ENCODE measurements at places on chromosomes 12 and 14. TPM values are rescaled to one million over a fixed set of nuclear protein-coding genes. Genes with fewer than 3 reads are reported as not detected.

The KRT2 gene
- not detected for total RNA-seq

The TPH2 gene
- total RNA-seq = not detected

DNA sequence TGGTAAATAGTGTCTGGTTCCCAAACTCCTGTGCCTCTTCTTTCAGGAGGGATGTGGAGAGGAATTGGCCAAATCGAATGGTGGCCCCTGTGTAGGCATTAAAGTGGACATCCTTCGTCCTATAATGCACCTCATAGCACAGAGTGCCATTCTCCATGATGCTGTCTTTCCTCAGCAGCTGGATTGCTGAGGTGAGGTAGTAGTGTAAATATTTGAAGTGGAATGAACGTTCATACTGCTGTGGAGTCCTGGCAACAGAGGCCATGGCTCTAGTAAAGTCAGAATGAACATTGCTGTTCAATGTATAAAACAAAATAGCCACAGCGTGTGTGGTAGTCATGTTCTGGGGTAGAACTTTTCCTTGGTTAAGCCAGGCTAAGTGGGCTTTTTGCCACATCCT, 2.7 kb downstream of the ART4 start:
- DNase-seq = no peak

GRCh38 chr14:32682214-32682613, 256.5 kb upstream of the NPAS3 start:
- DNase-seq = no peak

The TAS2R13 gene
- total RNA-seq = 0.90 TPM

- DNase-seq = peak; percentile 76
Measured at GRCh38 chr12:49049566-49050224, 10.9 kb downstream of the KMT2D start.

The NEMP1 gene
- total RNA-seq = 14.7 TPM

The GSG1 gene
- total RNA-seq = 2.5 TPM

The TMEM233 gene
- not detected for total RNA-seq

DNA sequence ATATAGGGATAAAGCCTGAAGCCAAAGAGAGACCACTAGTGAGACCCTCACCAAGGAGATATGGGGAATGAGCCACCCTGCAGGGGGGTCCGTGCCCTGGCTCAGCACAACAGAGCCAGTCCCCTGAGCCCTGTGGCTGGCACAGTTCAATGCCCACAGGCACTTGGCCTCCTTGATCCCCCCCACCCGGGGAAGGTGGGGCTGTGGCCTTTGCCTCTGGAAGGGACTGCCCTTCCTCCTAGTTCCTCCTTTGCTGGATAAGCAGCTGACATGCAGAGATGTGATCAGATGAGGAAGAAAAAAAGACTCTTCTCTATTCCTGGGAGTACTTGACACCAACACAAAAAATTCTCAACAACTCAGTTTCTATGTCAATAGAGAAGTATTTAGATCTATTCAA, 19.9 kb downstream of the TTC7B start:
- DNase-seq = no peak

DNA sequence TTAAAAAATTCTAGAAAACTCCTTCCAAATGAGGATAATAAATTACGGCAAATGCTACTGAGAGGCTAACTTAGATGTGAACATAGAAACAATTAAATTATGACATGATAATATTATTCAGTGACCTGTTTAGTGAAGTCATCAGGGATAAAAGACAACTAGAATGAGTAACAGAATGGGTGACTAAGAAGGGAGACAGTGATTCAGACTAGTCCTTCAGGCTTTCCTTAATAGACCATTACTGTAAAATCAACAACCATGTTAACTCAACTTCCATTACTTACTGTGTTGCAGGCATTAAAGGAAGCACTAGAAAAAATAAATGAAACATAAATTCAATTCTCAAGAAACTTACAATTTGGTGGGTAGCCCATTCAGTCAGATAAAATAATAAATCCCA, 543.9 kb upstream of the LRFN5 start:
- peak; percentile 0 for DNase-seq

The IFNG-AS1 gene
- not detected for total RNA-seq

DNA sequence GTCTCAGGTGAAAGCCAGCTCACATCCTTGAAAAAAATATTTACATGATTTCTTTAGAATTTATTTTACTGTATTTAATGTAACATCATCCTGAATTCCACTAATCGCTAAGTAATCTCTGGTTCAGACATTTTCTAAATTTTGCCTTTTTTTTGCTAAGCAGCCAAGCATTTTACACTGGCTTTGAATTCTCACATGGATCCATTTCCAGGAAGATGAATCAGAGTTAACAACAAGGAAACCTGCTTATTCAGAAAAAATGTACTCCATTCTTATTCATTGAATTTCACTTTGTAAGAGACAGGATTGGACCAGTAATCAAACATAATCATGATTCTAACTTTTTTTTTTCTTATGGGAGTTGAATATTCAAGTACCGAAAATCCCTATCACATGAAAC, 1785.1 kb upstream of the FLRT2 start:
- peak; percentile 55 for DNase-seq

DNA sequence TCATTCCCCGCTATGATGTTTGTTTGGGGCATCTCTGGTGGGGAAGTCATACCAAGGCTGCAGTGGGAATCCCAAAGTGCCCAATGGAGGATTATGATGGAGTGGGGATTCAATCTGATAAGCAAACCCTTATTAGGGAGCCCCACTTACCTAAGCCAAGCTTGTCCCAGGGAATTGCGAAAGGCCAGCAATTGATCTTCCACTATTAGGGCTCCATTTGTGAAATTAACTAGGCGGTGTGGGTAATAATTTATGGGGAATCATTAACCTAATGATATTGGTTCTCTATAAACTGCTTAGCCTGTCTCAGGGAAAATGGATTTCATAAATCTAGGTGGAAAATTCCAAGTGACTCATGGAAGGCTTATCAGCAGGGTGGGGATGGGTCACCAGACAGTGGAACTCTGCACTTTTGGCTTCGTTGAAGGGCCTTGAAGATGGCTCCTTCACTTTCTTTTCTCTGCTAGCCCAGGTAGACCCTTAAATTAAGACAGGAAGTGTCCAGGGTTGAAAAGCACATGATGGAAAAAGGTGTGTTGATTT, 113.0 kb upstream of the WSCD2 start:
- DNase-seq = no peak

DNA sequence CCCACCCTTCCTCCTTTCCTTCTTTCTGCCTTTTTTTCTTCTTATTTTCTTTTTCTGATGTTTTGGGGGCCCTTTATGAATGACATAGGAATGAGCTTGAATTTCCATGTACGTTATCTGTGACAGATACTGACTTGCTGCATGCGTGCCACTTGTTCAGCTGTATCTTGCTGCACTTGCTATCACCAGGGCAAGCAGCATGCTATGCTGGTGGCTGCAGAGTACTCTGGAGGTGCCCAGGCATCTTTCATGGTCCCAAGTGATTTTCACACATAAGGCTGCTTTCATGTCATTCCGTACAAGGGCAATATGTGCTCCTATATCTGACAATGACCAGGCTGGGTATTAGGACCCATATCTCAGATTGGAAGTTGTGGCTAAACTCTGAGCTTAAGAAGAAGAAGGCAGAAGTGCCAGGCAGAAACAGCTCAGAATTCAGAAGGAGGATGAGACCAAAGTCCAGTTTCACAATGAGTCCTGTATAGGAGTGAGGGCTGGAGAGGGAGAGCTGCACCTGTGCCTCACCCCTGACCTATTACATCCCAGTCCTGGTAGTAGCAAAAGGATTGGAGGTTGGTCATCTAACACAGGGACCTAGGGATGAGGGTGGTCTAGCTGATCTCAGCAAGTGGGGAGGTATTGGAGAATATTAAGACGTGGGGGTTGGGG, 299.0 kb upstream of the DDHD1 start:
- no peak for DNase-seq

DNA sequence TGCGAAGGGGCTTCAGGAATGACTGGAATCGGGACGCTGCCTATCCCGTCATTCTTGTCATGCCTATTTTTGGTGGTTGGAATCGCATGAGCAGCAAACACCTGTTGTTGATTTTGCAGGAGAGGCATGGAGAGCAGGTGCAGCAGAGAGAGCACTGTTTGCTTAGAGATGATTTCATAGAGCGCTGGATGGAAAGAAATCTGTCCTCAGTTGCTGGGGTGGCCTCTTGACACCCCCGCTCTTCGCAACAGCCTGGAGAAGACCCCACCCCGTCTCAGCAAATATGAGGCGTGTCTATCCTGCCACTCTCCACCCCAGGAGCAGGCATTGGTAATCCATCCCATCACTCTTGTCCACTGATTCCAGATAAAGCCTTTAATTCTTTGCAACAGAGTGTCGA, 19.3 kb upstream of the NCOR2 start:
- no peak for DNase-seq

GRCh38 chr12:105292705-105293104, 37.8 kb upstream of the C12orf75 start:
- peak; percentile 31 for DNase-seq

- DNase-seq = no peak
Measured at GRCh38 chr14:93240678-93241000, 33.6 kb downstream of the UBR7 start.

GRCh38 chr12:48043771-48044170, 39.5 kb upstream of the COL2A1 start:
- DNase-seq = no peak

The FGF23 gene
- total RNA-seq = not detected
